ENCODE measurements at places on chromosomes 13 and 19. TPM values are rescaled to one million over a fixed set of nuclear protein-coding genes. Genes with fewer than 3 reads are reported as not detected.

DMAC2 gene
- total RNA-seq = 86.8 TPM

LRRC25 gene
- total RNA-seq = 0.20 TPM

CALM3 gene
- total RNA-seq = 326 TPM

HIF3A gene
- total RNA-seq = 38.6 TPM

SLAIN1 gene
- 37.0 TPM for total RNA-seq

DLEU7 gene
- 5.4 TPM for total RNA-seq

- no peak for DNase-seq
Observed at GRCh38 chr13:46598140-46598819, 45.3 kb downstream of the LRCH1 start.

- DNase-seq = no peak
Observed at GRCh38 chr19:4688587-4688986, 18.4 kb upstream of the MYDGF start.

GRCh38 chr19:5434970-5435641, 20.1 kb upstream of the ZNRF4 start:
- no peak for DNase-seq

DNA sequence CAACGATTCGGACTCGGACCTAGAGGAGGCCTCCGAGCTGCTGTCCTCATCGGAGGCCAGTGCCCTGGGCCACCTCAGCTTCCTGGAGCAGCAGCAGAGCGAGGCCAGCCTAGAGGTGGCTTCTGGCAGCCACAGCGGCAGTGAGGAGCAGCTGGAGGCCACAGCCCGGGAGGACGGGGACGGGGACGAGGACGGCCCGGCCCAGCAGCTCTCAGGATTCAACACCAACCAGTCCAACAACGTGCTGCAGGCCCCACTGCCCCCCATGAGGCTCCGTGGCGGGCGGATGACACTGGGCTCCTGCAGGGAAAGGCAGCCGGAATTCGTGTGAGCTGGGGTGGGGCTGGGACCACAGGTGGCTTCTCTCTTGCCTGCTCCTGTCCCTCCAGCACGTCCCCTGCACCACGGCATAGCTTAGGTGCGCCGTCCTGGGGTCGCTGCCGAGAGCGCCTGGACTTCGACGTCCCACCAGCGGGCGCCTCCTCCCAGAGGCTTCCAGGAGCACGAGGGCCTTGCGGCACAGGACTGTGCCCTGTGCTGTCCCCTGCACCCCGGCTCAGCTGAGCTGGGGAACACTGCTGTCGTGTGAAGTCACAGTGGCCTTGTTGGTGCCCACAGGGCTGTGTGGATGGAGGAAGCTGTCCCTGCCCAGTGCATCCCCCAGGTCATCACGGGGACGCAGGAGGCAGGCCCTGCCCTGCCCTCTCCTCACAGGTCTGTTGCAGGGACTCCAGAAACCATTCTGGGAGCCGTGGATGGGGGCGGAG, 9.3 kb downstream of the POLR2E start:
- no peak for DNase-seq

DNA sequence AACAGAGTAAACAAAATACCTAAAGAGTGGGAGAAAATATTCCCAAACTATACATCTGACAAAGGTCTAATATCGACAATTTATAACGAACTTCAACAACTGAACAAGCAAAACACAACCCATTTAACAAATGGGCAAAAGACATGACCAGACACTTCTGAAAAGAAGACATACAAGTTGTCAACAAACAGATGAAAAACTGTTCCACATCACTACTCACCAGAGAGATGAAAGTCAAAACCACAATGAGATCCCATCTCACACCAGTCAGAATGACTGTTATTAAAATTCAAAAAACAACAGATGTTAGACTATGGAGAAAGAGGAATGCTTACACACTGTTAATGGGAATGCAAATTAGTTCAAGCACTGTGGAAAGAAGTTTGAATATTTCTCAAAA, 233.8 kb upstream of the EDNRB start:
- no peak for DNase-seq

GRCh38 chr19:6806488-6806887, 34.0 kb downstream of the VAV1 start:
- DNase-seq = no peak

DNA sequence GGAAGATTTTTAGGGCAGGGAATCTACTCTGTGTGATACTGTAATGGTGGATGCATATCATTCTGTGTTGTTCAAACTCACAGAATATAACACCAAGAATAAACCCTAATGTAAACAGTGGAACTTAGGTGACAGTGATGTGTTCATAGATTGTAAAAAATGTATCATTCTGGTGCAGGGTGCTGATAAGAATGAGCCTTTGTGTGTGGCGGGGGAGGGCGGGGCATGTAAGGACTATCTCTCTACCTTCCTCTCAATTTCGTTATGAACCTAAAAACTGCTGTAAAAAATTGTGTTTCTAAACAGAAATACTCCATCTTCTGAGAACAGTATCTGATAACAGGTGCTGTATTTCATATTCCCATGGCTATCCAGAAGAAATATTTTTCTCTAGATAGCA, 35.6 kb downstream of the TNFRSF19 start:
- DNase-seq = no peak

GRCh38 chr19:3618144-3618810, 8.3 kb downstream of the CACTIN start:
- no peak for DNase-seq

DNA sequence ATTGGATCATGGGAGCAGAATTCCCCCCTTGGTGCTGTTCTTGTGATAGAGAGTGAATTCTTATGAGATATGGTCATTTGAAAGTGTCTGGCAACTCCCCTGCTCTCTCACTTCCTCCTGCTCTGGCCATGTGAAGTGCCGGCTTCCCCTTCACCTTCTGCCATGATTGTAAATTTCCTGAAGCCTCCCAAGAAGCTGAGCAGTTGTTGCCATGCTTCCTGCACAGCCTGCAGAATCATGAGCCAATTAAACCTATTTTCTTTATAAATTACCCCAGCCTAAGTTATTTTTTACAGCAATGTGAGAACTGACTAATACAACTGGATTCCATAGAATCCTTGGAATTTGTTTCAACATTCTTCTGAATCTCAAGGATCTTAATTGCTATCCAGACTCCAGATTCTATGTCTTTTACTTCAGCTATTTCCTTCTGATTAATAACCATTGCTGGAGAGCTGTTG, 328.1 kb downstream of the SLITRK5 start:
- no peak for DNase-seq
